Activated naive CD8-positive, alpha-beta T cell treated with anti-CD3 and anti-CD28 coated beads for 36 hours (primary cell): ENCODE measurements at places on chromosomes 7 and 10.

DNA sequence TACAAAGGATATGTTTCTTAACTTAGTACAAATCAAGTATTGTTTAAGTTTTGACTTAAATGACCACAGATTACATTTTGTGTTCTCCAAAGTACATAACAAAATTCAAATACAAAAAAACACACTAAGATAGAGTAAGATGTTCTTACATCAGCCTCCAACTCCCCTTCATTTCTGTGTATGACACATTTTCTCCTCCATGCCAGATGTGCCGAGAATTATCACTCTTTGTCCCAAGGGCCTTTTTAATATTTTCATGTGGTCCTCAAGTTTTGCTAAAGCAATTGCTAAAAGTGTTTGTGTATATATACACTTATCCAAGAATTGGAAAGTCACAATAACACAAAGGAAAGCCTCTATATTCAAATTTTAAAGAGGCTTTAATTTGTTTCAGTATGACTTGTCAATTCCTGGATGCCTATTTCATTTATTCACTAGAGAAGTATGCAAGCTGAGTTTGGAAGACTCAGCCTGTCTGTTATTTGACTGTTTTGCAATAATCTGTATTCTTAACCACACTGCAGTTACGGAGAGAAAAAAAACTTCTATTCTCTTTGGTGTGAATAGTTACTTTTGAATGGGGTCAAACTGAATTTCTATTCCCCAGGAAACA lies 586.4 kb upstream of the SEMA3D start:
- no peak for DNase-seq

DNA sequence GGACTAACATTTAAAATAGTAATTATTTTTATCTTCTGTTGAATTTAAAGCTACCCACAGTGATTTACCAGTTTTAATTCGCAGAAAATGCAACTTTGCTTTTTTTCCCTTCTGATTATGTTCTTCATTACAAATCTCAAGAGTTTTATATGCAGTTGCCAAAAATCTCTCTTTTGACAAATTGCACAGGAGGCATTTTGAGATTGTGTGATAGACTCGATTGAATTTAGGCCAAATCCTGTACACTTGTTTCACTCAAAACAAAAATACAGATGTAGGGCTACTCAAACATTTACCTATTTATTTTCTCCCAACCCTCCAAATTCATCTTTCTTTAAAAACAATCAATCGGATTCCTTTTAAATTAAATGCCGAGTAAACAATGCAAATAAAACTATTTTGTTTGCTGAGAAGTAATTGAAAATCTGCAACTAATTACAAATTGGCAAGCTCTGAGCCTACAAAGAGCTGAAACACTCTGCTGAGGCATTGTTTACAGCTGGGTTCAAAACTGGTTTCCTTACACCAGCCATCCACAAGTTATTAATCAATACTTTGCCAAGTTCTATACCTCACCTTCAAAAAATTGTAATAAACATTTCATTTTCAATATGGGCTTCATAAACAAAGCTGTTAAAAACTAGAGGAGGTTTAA lies 214.9 kb upstream of the TCF7L2 start:
- no peak for DNase-seq

DNA sequence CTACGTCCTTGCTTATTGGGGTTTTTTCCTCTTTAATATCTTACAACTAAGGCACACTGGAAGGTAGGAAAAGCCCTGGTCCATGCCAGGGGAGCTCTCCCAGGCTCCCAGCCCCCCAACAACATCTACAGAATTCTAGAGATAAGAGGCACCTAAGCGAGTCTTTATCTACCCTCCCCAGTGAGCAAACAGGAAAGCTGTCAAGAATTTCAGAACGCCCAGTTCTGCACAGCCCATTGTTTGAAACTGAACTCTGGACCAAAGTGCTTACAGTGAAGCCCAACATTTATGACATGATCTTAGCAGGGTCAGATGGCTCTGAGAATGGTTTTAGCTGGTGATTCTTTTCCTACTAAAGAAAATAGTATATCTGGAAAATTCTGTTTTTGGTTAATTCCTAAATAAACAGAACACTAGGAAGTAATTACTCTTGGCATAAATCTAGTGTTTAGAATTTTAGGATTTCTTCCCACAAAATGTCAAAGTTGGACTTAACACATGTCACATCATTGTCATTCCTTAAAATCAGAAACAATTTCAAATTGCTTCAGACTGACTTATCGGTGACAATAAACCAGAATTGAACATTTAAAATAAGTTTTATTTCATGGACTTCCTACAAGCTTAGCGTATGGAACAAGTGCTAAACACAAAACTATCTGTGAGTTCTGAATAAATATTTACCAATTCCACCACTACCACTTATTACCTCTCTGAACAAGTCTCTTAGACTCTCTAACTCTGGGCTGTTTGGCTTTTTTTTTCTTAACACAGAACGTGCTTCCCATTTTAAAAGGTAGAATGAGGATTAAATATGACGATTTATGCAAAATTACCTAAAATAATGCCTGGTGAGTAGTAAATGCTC lies 31.3 kb upstream of the RNF32 start:
- no peak for DNase-seq

DNA sequence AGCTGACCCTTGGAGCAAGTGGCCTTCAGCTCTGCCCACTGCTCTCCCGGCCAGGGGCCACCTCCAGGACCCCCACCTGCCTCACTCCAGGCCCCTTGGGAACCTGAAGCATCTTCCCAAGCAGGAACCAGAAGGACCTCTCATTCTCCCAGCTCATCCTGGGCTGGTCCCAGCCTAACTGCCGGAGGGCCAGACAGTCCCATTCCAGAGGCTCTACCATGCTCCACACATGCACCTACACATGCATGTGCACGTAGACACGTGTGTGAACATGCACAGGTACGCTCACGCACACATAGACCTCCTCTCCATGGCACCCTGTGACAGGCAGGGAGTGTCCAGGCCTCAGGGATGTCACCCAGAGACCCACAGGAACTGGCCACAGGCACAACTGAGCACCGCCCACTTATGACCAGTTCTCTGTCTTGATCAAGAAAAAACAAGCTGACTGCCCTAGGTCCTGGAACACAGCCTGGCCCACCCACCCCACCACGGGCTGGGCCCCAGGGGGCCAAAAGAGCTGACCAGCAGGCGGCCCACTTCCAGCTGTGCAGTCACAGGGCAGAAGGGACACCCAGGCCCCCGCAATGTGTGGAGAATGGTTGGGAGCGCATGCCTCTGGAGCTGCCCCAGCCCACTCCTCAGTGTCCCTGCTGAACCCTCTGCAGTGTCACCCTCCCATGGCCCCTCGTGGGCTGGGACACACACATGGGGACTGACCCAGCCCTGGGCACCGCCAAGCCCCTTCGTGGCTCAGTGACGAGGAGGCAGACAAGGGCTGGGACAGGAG lies 43.4 kb downstream of the CAMK2B start:
- no peak for DNase-seq

DNA sequence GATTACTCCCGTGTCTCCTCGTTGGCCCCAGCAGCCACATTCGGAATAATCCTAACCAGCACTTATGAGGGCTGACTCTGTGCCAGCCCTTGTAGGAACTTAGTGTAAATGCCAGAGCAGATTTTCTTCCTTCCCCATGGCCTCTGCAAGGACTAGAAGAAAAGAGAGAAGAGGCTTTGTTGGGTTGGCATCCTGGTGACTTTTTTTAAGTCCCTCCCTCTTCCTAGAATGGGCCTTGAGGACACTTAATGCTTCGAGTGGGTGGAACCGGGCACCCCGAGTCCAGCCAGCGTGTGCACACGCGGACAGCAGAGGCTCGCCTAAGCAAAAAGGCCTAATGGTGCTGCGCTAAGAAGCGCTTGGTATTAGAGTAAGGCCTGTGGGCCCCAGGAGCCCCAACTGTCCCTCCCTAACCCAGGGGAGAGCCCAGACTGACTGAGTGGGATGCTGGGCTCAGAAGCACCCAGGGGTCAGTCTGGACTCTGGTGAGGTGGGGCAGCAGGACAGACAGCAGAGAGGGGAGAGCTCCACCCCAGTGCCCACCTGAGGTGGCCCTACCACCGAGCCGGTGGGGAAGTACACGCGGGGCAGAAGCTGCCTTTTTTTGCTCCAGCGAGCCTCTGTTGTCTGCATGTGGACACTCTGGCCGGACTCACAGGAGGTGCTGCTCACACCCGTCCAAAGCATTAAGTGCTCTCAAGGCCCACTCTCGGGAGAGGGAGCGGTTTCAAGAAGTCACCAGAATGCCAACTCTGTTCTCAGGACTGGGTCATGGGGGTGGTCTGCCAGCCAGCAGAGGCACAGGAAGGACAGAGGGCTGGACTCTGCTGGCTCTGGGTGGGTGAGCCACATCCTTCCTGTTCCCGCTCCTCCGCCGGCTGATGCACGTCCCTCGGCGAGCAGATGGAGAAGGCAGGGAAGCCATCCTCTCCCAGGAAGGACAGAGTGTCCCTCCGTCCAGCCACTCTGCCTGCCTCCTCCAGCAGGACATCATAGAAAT lies 12.5 kb downstream of the ITPRIP start:
- DNase-seq = no peak

DNA sequence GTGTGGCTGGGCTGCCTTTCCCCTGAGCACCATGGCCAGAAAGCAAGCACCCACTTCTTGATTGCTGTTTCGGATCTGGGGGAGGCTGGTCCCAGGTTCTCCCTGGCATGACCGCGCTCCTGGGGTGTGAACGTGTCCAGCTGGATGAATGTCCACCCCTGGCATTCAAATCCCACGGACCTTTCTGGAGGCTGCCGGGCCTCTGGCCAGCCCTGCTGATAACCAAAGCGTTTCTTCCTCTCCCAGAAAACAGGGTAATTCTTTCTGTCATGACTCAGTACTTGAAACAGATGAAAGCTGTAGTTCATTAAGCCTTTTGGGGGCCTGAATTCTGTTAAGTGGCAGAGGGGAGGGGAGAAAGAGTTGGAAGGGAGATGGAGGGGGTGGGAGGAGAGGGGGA lies 73.1 kb upstream of the SAMD8 start:
- no peak for DNase-seq

- no peak for DNase-seq
Measured at GRCh38 chr7:128940494-128941322, 3.0 kb downstream of the IRF5 start.

DNA sequence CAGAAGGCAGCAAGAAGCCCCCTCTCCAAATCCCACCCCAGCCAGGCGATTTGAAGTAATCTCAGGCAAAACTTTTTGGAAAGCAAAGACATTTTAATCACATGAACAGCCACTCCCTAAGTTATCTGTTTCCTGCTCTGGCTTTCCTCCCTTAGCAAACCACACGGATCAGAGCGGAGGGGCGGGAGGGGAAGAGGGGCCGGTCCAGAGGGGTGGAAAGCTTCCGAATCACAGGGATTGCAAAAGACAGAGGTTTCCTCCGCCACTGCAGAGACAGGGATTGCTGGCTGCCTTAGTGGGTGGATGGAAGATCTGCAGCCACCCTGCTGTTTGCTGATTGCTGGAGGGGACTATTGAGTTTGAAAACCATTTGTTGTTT lies 41.2 kb downstream of the ZCCHC24 start:
- no peak for DNase-seq
